ENCODE measurements at places on chromosomes 12 and 14.
A peak's percentile ranks its signal among the peaks of the same experiment; 100 is the strongest.

- DNase-seq = peak; percentile 26
Observed at GRCh38 chr14:94933486-94933885, 163.6 kb upstream of the GSC start.

GRCh38 chr12:49236423-49236822 is 28.5 kb upstream of the TUBA1C start:
- no peak for DNase-seq

GRCh38 chr14:100857233-100857922 is 31.5 kb downstream of the MEG3 start:
- DNase-seq = no peak

GRCh38 chr12:47651368-47652254 is 54.2 kb downstream of the RPAP3 start:
- DNase-seq = peak; percentile 88

GRCh38 chr12:18470251-18470650 is 208.9 kb downstream of the PIK3C2G start:
- no peak for DNase-seq

GRCh38 chr12:25518512-25518911 is 34.6 kb downstream of the LMNTD1 start:
- DNase-seq = no peak

DNA sequence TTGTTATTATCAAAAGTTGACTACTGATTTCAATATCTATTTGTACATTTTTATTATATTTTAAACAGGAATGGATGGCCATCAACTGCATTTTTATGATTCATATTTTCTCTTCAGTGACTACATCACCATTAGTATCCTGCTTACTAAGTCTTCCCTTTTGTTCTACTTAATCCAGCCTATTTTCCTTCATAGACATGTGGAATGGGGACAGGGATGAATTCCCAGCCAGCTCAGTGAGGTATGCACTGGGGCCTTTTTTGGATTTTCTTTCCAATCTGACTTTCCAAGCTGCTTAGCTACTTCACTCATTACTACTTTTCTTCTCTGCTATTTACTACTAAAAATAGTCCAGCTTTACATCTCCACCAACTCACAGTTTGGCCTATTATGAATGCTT is 38.4 kb downstream of the AKAP6 start:
- no peak for DNase-seq

- DNase-seq = no peak
Observed at GRCh38 chr12:116662612-116663144, 75.2 kb downstream of the SPRING1 start.

GRCh38 chr14:35341751-35342488 is 49.7 kb downstream of the PSMA6 start:
- peak; percentile 97 for DNase-seq

GRCh38 chr12:65826353-65827171 is 2.3 kb downstream of the HMGA2 start:
- no peak for DNase-seq

GRCh38 chr12:21613931-21614330 is 9.3 kb upstream of the GYS2 start:
- DNase-seq = no peak

DNA sequence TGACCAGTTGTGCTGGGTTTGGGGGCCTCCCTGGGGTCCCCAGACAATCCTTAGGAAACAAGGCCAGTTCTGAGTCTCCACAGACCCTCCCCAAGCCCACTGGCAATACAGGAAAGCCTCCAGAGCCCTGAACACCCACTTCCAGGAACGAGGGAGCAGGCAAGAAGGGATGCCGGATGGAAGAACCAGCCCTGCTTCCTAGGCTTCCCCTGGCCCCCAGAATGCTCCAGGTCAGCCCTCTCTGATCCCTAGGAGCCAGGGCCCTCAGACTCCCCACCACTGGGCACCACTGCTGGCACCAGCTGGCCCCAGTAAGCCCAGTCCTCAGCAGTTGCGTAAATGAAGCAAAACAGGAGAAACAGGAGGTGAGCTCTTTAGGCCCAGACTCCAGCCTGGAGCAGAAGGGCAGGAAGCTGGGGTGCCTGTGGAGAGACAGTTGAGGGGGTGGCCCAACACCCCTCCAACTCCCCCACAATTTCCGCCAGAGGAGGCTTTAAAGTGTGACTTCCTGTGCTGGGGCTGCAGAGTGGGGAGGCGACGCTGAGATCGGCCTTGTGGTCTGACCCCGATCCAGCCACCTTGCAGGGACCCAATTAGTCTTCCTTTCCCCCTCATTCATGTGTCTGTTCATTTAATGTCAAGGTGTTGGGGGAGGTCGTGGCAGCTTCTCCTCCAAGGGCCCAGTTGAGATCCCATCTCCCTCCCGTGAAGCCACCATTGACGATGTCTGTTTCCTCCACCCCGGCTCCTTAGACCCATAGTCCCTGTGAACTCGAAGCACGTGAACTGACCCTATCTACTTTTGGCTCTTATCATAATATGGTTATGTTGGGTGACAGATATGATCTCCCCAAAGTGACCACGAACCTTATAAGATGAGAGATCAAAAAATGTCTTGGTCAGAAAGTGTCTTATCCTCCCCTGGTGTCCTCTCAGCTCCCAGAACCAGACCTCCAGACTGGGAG is 4.7 kb downstream of the TNFRSF1A start:
- DNase-seq = no peak

- no peak for DNase-seq
Observed at GRCh38 chr12:97005646-97006045, 98.6 kb downstream of the NEDD1 start.

GRCh38 chr12:106178562-106178961 is 39.8 kb upstream of the NUAK1 start:
- no peak for DNase-seq

DNA sequence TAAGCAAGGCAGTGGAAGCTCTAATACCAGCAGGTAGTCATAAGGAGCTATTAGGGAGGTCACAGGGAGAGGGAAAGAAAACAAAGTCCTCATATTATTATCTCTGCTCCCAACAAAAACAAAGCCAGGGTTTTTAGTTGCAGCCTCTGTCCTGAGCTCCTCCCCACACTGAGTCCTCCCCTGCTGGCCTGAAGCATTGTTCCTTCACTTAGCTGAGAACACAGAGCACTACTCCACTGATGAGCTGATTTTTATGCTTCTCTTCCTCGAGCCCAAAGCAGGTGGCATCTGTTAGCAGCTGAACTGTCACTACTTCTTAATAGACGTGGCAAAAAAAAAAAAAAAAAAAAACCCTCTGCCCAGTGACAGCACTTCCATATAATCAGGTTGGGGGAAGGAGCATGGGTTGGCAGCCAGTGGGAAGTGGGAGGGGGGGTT is 10.5 kb upstream of the STAC3 start:
- DNase-seq = no peak

DNA sequence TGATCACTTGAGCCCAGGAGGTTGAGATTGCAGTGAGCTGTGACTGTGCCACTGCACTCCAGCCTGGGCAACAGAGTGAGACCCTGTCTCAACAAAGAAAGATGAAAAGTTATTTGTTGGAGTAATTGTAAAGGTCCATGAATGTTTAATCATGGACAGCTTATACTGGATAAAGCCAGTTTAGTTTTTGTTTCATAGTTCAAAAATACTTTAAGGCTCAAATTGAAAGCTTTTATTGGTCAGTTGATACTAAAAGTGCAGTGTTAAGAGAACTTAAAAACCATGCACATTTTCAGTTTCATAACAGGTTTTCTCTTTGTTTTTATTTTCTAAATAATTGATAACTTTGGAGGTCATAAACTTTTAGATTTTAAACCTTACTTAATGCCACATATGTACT is 108.4 kb downstream of the MON2 start:
- DNase-seq = no peak

GRCh38 chr12:102948941-102949352 is 8.5 kb upstream of the ASCL1 start:
- DNase-seq = peak; percentile 23

DNA sequence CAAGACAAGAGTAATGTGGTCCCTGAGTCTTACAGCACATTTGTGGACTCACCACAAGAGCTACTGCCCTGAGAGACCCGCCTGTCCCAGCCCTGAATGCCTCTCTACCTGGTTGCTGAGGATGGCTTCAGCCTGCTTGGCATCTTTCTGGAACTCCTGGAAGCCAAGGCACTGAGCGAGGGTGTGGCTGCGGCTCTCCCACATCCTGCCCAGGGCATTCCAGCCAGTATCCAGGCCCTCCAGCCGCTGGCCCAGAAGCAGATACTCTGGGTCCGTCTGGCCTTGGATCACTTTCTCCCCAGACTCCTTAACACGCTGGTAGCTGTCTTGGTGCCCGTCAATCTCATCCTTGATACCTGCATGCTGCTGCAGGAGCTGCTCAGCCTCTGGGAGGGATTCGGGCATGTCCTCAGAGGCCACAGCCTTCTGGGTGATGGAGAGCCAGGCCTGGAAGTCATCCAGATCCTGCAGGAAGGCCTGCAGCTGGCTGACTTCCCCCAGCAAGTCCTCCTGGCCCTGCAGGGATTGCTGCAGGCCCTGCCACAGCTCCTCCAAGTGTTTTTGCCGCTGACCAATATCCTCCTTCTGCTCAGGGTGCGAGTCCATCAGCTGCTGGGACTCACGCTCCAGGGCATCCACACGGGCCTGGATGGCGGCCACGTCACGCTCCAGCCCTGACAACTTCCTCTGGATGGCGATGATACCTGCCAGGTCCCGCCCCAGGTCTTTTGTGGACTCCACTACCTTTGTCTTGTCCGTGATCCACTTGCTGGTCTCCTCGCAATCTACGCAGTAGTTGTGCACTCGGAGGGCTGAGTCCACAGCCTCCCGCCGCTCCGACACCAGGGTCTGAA is 82.3 kb downstream of the PLEKHG3 start:
- no peak for DNase-seq

DNA sequence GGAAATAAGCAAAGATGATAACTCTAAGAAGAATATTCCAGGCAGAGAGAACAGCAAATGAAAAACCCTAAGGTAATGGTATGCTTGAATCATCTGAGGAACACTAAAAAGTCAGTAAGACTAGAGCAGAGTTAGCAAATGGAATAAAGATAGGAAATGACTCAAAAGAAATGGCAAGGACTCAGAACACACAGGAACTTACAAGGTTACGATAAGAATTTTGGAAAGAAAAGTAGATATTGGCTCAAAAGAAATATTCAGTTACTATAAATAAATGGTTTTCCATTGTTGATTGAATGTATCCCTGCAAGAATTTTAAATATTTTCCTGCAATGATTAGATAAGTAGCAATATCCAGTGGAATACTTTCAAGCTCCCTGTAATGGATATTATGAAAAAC is 705.8 kb downstream of the C12orf50 start:
- DNase-seq = no peak

- no peak for DNase-seq
Observed at GRCh38 chr12:31687101-31687527, 27.6 kb downstream of the ETFBKMT start.

- no peak for DNase-seq
Observed at GRCh38 chr14:46279776-46280175, 371.8 kb downstream of the RPL10L start.

DNA sequence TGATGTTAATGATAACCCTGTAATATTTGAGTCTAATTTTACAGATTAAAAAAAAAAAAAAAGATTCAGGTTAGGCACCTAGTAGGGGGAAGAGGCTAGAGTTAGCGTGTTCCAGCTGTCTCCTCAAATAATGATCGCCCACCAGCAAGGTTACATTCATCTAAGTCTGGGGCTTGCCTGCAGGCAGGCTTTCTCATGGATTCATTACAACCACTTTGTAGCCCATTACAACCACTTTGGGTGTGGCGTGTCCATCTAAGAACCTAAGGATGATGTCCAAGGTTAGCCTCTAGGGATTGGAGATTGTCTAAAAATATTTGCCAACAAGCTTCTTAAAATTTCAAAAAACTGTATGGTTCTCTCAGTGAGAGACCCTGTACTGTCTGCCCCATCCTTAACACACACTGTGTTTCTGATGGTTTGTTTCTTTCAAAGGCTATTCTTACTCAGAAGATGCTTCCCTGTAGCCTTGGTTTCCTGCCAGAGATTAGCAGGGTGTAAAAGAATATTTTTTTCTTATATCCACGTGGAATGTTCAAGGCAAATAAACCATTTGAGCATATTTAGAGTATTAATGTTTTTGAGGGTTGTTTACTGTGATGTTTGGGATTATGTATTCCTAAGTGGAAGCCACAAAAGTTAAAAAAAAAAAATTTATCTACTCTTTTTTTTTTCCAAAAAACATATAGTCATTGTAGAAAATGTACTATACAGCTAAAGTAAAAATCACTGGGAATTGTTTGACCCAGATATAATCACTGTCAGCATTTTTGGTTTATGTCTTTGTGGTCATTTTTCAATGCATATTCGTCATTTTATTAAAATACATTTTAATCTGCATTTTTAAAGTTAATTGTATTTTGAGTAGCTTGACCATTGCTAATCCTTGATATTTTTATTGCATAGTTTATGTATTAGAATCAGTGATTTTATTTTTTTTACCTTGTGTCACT is 1.7 kb downstream of the DYNC1H1 start:
- DNase-seq = no peak

DNA sequence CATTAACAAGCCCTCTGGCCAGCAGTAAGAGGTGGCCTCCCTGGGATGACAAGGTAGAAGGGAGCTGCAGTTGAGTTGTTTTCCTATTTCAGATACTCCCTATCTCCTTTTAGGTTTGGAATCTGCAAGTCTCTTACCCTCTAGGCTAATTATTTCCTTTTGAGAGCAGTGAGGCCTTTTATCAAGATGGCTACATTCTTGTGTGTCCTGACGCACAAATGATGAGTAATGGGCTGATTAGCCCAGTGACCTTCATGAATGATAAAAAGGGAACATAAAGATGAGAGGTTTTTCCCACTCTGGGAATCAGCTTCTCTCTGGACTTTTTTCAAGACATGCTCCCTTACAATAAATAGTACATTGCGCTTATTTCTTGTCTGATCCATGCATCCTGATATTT is 22.9 kb downstream of the DYRK2 start:
- DNase-seq = no peak

- no peak for DNase-seq
Observed at GRCh38 chr12:118190266-118190665, 54.3 kb downstream of the PEBP1 start.

DNA sequence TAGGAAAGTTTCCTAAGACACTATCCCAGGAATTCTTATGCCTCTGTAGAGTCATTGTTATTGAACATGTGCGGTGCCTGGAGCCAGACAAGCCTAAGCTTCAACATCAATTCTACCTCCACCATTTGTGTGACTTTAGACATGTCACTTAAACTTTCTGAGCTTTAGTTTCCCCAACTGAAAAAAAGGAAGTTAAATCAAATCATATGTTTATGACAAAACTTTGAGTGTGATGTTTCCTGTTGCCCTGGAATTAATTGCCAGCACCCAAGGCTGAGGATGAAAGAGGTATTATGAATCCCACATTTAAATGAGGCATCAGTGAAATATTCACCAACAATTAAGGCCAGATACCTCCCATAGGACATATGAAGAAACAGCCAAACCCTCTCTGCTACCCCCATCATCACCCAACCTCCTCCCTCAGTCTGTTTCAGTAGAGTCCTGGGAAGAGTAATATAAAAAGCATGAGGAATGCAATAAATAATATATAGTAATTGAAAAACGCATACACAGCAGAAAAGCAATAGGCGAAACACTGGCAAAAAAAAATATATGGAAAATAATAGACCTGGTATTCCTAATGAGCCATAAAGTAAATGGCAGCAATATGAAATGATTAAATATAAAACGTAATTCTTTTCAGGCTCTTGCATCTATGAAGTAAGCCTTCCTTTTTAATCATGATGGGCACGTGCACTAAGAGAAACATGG is 182.0 kb upstream of the DCN start:
- DNase-seq = no peak

Measured in lower leg skin (tissue), 4 donors.